ENCODE measurements at places on chromosomes 13 and 19.

- DNase-seq: peak; percentile 34
These were observed 9.5 kb upstream of the INSL3 start for GRCh38 chr19:17830567-17831418.

DNA sequence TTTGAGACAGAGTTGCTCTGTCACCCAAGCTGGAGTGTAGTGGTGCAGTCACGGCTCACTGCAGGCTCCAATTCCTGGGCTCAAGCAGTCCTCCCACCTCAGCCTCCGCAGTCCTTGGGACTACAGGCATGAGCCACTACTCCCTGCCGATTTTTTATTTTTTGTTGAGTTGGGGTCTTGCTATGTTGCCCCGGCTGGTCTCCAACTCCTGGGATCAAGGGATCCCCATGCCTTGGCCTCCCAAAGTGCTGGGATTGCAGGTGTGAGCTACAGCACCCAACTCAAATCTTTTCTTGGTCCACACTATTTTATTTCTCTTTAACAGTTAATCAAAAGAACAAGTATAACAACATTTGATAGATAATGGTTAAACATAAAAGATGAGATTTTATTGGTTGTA, 7.5 kb downstream of the CCNE1 start:
- no peak for DNase-seq

- no peak for DNase-seq
These were observed 444 bp downstream of the PROSER1 start for GRCh38 chr13:39037410-39037879.

DNA sequence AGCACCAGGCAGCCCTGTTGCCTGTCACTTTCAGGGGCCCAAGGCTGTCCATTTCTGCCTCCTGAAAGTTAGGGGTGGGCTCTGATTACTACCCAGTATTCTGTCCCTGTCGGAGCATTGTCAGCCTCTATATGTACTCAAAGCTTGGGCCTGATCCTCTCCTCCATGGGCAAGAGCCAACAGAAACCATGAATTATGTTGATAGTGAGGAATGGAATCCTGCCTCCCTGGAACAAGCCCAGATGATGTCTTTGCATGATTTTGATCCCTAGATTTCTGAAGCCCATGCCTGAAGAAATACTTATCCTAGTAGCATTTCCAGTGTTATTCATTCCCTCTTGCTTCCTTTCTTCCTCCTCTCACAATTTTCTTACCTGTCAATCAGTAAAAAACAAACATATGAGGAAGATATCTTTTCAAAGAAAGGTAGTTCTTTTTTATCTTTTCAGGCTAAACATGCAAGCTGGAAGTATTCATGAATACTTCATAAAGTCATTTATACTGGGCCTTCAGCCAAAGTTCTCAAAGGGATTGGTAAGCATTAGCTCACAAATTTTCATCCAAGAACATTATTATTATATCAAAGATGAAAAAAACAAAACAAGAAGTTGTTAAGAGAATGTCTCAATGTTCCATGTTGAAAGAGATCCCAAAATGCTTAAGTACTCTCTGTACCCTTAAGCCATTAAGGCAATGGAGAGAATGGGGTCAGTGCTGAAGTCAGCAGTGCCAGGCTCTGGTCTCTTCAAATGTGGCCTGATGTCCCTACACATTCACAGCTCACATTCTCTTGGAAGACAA, 171.7 kb downstream of the NHLRC3 start:
- no peak for DNase-seq

DNA sequence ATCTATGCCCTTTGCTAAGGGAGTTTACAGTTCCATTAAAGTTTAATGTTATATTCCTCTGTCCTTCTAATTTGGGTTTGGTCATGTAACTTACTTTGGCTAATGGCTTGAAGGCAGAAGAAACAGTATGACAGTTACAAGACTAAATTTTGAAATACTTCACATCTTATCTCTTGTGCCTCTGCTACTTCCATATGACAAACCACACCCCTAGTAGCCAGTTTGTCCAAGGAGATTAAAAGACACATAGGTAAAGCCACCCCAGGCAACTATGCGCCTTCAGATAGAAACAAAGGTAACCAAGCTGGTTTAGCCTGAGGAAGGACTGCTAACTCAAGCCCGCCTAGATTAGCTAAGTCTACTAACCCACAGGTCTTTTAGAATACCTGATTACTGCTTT, 273.4 kb upstream of the MIR17HG start:
- no peak for DNase-seq

DNA sequence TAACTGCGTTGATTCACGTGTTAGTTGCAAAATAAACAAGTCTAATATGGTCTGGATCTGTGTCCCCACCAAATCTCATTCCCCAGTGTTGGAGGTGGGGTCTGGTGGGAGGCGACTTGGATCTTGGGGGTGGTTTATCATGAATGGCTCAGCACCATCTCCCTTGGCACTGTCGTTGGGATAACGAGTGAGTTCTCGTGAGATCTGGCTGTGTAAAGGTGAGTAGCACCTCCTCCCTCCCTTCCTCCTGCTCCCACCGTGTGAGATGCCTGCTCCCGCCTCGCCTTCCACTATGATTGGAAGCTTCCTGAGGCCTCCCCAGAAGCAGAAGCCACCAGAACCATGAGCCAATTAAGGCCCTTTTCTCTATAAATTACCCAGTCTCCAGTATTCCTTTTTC, 4.8 kb downstream of the PEAK3 start:
- DNase-seq: no peak

- no peak for DNase-seq
These were observed 1149.2 kb downstream of the UQCRFS1 start for GRCh38 chr19:28063702-28064101.

- DNase-seq: no peak
These were observed 1.0 kb upstream of the KRI1 start for GRCh38 chr19:10566658-10567410.

GRCh38 chr19:10468133-10468532, 35.0 kb downstream of the KEAP1 start:
- no peak for DNase-seq

- DNase-seq: no peak
These were observed 114.3 kb downstream of the TEX26 start for GRCh38 chr13:31046711-31047279.

DNA sequence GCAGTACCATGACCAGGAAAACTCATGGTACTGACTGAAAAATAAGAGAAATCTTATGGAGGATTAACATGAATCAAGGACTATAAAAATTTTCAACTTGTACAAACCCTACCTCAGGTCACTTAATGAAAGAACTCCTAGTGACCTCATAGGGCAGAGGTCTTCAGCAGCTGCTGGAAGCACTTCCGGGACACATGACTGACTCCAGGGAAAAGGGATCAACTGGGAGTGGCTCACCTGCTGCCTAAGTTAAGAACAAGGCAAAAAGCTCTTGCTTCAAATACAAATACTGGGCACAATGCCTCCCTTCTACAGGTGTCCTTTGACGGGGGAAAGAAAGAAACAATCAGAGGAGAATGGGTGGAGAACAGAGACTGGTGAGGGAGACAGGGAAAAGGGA, 18.6 kb downstream of the DOCK9 start:
- DNase-seq: no peak

Measured in stimulated activated CD4-positive, alpha-beta T cell treated with anti-CD3 and anti-CD28 coated beads, Interleukin-1b, Interleukin-23, amount 100 ng/mL, for 4 hours (primary cell).